Thyroid gland (tissue), 4 donors: ENCODE measurements at places on chromosomes 12 and 14. TPM values are rescaled to one million over a fixed set of nuclear protein-coding genes. Genes with fewer than 3 reads are reported as not detected.

DNA sequence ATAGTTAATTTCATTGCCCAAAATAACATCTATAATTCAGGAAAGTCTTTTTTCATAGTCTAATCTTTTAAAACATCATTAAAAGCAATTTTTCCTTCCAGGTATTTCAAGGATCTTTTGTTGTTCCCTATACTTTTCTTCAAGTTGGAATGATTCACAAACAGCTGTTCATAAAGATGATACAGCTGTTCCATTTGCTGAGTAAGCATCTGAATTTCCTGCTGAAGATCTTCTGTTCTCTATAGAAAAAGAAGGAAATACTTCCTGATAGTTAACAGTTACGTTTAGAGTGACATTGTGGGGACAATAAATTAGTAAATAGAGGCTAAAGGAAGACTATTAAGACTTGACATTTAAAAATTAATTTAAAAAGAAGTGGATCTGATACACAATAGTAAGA is 30.3 kb upstream of the ESR2 start:
- H3K36me3 ChIP-seq, result no peaks in the 10 kb centered on the region
- H3K4me1 ChIP-seq, result no peaks in the 10 kb centered on the region
- H3K27me3 ChIP-seq, result no peaks in the 10 kb centered on the region
- no peak overlapping the region for H3K27ac ChIP-seq
- H3K4me3 ChIP-seq, result no peak overlapping the region

DNA sequence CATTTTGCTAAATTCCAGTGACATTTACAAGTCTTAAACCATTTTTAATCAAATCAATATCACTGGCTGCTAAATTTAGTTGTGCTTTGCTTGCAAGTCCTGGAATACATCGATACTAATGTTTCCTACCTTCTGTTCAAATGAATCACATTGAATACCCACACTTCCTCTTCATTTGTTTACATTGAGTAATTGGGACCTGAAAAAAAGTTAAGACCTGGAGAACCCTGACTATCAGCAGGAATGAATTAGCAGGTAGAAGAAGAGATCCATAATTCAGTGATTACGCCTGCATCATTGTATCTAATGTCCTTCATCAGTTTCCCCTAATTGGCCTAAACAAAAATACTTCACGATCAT is 369.3 kb downstream of the ETNK1 start:
- H3K4me3 ChIP-seq, result no peak overlapping the region
- no peak for DNase-seq
- no peaks in the 10 kb centered on the region for H3K36me3 ChIP-seq
- H3K4me1 ChIP-seq, result no peaks in the 10 kb centered on the region
- H3K27ac ChIP-seq, result no peak overlapping the region

GRCh38 chr12:8052679-8053078 is 13.5 kb downstream of the C3AR1 start:
- H3K4me3 ChIP-seq, result no peak overlapping the region
- no peak for DNase-seq
- H3K4me1 ChIP-seq, result no peaks in the 10 kb centered on the region
- H3K27ac ChIP-seq, result no peak overlapping the region

NEUROD4 gene
- total RNA-seq, result not detected
